ENCODE measurements at places on chromosomes 12 and 14.

GRCh38 chr12:75322464-75322863 lies 7.7 kb downstream of the CAPS2 start:
- DNase-seq: no peak

DNA sequence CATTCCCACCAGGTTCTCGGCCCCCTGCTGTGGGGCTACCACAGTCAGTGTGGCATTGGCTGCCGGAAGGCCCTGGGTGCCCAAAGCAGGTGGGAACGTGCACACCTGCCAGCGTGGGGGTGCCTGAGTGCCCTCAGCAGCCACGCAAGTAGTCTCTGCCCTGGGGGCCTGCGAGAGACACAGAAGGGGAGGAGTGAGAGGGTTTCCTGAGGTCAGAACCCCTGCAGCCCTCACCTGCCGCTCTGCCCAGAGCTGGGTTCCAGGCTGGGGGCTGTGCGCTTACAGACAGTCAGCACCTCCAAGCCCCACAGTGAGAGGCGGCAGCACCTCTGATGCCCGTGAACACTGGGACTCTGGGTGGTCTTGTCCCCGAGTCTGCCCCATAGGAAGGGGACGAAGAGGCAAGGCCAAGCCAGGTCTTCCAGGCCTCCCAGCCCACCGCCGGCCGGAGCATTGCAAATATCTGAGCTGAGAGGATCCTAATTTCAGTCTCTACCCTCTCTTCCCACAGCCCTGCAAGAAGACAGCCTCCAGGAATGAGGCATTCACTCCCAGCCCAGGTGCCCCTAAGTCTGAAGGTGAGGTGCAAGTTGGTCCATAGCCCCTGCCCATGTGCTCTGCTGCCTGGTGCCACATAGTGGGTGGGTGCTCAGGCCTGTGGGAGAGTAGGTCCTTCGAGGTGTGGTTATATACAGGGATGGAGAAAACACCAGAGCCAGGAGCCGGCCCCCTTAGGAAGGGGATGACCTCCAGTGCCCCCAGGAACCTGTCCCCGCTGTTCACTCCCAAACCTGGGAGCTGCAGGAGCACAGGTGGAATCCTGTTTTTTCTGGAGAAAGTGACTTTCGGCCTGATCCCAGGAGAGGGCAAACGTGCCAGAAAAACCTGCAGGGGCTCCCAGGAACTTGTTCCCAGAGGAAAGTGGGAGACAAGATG lies 291.1 kb upstream of the RTL1 start:
- no peak for DNase-seq

DNA sequence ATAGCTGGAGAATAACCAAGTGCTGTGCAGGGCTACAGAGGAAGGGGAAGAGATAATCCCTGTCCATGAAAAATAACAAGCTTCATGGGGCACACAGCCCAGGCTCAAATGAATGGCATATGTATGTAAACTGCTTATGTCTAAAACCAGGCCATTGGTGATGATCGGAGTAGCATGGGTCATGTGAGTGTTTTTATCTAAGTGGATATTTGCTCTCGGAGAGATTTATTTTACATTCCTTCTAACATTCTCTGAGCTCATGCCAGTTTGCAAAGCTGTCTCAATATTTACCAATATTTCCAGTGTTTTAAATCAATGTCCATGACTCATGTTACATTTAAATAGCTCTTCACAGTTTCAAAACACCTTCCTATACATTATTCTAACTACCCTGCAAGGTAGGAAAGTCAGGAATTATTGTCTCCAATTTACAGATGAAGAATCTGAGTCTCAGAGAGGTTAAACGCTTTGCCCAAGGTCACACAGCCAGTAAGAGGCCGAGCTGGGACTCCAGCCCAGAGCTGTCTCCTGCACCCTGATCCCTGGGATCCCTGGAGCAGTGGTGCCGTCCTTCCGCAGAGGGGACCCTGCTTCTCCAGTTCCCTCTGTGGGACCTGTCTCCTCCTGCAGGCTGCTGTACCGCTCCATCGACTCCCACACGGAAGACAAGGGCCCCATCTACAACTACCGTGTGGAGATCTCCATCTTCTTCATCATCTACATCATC lies 186.7 kb upstream of the FKBP4 start:
- DNase-seq: no peak

DNA sequence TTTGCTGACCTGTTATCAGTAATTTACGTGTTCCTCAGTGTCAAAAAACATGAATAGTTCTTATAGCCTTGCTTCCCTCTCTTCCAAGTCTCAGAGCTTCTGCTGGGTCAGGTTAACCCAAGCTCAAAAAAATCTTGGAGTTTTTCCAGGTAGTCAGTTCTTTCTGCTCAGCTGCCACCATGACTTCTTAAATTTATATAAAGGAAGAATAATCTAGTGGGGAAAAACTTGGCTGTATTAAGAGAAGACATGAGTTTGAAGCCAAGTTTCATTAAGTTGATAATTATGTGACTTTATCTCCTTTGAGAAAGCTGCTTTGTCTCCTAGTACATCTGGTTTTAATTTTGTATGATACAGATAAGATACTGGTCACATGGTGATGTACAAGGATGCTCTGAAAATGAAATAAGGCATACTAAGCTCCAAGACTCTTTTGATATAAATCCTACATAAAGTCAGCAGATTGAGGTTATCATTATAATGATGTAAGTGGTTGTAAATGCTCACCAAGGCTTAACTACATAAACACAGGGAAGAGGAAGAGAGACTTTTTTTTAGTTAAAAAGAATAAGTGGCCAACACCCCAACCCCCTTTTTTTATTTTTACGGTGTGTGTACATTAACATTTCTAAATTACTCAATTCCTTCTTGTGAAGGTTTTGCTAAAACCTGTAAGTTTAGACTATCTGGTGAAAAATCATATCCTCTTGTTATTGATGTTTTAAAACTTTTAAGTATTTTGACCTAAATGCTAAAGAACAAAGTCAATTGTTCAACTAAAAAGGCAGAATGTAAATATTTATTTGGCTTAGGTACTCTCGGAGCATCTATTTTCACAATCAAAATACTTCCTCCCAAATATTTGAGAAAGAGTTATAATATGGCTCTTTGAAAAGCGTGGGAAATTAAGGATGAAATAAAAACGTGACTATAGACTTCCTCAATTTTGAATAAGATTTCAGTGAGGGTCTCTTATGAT lies 84.1 kb upstream of the SLC38A2 start:
- no peak for DNase-seq

GRCh38 chr12:96989916-96990315 lies 82.9 kb downstream of the NEDD1 start:
- no peak for DNase-seq

DNA sequence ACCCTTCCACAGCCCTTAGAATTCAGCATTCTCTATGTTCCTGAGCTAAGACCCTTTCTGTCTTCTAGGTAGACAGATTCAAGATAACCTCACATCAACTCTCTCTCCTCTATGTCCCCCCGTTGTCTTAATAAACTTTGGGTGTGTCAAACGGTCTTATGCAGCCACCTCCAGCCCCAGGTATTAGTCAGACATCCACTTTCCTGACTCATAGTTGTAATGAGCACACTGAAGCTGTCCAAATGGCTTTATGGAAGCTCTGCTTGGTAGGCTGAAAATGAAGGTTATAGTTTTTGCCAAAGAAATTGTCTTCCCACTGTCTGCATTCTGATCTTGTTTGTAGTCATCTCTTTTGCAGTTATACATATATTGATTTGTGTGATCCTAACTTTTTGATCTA lies 482.0 kb downstream of the RMST start:
- DNase-seq: no peak

DNA sequence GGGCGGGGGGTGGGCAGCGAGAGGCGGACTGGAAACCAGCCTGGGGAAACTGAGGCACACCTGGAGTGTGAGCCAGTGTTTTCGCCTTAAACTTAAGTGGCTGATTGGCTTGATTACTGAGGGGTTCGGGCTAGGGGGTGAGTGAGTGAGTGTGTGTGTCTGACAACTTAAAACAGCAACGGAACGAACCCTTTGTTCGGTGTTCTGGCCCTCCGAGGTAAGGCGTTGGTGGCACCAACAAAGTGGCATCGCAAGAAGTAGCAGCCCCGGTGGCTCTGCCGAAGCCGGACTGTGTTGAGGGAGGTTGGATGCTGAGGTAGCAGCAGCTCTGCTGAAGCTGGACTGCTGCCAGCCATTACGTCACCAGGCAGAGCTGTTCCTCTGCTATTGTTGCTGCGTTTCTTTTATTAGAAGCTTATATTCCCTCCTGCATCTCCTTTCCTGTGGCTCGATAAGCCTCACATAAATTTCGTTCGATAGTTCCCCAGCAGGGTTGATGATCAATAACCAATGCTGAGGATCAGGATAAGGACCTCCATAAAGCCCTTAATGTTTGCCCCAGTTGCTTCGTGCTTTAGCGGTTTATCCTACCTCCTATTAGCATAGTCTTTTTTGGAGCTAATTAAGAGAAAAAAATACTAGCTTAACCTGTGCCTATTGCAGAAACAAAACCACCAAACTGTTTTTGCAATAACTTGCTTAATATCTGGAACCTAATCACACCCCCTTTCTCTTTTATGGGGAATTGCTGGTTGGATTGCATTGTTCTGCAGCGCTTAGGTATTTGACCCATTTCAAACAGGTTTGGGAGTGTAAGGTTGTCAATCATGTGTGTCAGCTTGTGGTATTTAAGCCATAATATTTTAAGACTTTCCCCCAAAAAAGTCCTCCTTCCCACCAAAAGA lies 1.3 kb downstream of the GPR137C start:
- no peak for DNase-seq

- no peak for DNase-seq
Observed at GRCh38 chr14:50772412-50772811, 58.5 kb downstream of the NIN start.

GRCh38 chr14:42719391-42719790 lies 1112.7 kb downstream of the LRFN5 start:
- no peak for DNase-seq

- DNase-seq: no peak
Observed at GRCh38 chr12:12229556-12230092, 37.2 kb downstream of the LRP6 start.

DNA sequence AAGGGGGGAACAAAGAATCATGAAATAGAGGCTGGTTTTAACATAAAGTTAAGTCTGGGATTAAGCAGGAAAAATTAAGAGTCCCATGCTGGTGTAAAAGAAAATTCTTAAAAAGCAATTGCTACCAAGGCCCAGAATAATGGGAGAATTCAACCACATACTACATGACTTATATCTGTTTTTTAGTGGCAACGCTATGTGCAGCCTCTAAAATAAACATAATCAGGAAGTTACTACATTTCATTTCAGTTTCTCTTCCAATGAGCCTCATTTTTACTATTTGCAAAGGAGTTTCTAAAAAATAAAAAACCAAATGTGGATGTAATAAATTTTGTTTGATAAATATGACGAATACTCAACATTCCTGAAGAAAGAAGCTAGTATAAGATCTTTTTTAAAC lies 58.1 kb downstream of the CPNE8 start:
- DNase-seq: no peak

- no peak for DNase-seq
Observed at GRCh38 chr14:94180655-94181271, 6.6 kb downstream of the PPP4R4 start.

- DNase-seq: no peak
Observed at GRCh38 chr14:77024171-77024691, 4.3 kb downstream of the IRF2BPL start.

GRCh38 chr14:97838986-97839385 lies 1041.8 kb downstream of the VRK1 start:
- DNase-seq: no peak

DNA sequence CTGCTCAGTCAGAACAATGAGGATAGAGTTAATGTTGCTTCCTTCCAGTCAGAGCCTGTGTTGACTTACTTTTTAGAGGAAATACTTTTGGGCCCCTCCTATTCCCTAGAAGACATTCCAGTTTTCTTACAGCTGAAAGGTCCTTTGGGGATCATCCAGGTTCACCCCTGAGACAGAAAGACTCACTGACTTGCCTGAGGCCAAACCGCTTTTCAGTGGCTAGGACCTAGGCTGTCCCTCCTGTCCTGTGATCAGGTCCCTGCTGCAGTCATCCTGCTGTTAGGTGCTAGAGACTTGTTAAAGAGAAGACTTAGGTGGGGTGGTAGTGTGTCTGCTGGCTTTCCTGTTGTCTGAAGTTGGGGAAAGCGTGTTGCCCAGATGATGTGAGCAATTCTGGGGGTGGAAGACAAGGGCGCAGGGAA lies 39.6 kb downstream of the SUSD6 start:
- no peak for DNase-seq

GRCh38 chr12:56160193-56160763 lies 2.1 kb downstream of the MYL6 start:
- DNase-seq: no peak

DNA sequence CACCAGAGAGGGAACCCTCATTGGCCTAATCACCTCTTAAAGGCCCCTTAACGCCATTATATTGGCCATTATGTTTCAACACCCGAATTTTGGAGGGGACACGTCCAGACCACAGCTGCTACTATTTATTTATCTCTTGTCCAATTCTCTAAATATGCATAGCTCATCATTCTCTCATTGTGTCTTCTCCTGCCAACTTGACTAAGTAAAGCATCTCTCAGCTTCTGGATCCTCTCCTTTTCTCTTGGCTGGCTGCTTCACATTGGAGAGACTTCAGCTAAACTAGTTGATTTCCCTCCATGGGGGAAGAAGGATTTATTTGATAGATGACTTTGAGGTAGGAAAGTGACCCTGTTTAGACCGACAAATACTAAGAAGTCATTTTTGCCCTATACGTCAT lies 120.4 kb upstream of the KRR1 start:
- no peak for DNase-seq

DNA sequence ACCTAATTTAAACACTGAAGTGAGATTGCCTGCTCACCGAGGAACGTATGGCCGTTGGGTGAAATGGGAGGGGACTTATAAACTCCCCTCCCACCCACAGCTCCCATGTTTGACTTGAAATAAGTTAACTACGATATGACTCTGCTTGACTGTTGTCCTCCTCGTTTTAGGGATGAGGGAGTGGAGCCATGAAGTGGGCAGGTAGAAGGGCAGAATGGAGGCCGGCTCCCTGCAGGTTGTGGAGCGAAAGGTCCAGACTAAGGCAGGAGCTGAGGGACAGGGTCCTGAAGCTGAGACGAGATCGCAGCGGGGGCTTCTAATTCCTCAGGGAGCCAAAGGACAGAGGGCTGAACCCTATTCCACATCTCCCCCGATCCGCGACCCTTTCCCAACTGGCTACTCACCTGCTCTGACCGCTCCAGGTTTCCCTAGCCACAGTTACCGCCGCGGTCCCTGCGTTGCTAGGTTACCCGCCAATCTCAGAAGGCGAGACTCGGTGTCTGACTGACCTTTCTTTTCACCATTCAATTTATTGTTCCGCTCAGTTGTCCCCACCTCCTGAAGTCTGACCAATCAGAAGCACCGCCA lies 577 bp upstream of the TPCN1 start:
- no peak for DNase-seq

- no peak for DNase-seq
Observed at GRCh38 chr12:87368259-87368658, 660.9 kb downstream of the C12orf50 start.

GRCh38 chr14:103104654-103105452 lies 10.3 kb downstream of the EXOC3L4 start:
- DNase-seq: peak; percentile 88

- DNase-seq: no peak
Observed at GRCh38 chr14:67553547-67553946, 20.5 kb downstream of the PLEKHH1 start.

DNA sequence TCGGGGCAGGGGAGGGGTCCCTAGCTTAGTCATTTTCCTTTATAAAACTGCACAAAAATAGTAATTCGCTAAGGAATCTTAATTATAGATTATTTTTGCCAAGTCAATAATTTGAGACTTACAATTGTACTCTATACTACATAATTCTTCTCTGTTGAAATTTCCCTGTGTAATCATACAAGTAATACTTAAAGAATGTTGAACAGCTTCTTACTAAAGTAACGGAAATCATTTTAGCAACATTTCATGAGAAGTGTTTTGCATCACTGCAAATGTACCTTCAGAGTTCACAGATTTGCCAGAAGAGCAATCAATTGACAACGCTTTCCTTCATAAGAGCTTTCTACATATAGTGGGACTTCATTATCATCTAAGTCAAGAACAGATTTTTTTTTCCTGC lies 7.9 kb upstream of the GNG2 start:
- DNase-seq: no peak

All from GM12891 (cell line).